ENCODE measurements at places on chromosomes 2 and 18.

GRCh38 chr2:127048969-127049897 lies 57.7 kb downstream of the BIN1 start:
- DNase-seq: no peak

DNA sequence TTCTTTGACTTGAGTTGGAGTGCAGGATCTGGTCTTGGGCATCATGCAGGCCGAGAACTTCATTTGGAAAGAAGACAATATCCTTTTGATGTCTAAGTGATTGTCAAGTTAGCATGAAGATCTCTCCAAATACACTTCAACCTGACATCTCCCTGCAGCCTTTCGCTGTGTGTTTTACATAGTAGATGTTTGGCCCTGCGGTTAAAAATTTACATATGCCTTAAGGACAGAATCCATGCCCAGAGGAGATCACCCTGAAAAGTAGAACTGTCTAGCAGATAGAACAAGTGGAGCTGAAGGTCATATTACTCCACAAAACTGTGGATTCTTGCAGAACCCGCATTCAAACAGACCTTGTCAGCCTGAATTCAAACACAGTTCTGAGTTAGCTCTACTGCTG lies 409.9 kb downstream of the LPIN1 start:
- no peak for DNase-seq

DNA sequence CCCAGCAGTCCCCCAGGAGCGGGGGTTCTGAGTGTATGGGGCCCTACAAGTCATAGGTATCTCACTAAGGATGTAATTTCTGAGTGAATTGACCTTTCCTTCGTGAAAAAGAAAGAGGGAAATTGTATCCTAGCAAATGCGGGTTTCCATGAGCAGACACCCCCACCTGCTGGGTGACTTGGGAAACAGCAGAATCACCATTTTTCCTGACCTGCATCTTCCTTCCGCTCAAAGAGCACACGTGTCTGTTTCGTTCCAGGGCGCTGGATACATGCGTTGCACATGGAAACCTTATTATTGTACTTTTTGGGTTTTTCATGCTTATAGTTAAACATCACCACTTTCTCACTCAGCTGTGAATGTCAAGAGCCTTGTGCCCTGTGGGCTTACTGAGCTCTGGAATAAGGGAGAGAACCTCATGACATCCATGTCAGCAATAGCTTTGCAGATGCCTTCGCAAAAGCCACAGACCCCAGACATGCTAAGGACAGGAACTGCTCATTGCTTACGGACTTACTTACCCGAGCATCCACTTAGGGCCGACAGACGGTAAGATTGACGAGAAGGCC lies 132.8 kb downstream of the TPO start:
- DNase-seq: peak; percentile 23

- DNase-seq: no peak
Observed at GRCh38 chr2:133982256-133982655, 271.6 kb upstream of the MGAT5 start.

GRCh38 chr18:23245461-23245860 lies 110.2 kb downstream of the CABLES1 start:
- DNase-seq: no peak

GRCh38 chr2:200451511-200451910 lies 58.4 kb downstream of the KCTD18 start:
- no peak for DNase-seq

GRCh38 chr2:174338671-174339560 lies 4.2 kb downstream of the SP9 start:
- no peak for DNase-seq

DNA sequence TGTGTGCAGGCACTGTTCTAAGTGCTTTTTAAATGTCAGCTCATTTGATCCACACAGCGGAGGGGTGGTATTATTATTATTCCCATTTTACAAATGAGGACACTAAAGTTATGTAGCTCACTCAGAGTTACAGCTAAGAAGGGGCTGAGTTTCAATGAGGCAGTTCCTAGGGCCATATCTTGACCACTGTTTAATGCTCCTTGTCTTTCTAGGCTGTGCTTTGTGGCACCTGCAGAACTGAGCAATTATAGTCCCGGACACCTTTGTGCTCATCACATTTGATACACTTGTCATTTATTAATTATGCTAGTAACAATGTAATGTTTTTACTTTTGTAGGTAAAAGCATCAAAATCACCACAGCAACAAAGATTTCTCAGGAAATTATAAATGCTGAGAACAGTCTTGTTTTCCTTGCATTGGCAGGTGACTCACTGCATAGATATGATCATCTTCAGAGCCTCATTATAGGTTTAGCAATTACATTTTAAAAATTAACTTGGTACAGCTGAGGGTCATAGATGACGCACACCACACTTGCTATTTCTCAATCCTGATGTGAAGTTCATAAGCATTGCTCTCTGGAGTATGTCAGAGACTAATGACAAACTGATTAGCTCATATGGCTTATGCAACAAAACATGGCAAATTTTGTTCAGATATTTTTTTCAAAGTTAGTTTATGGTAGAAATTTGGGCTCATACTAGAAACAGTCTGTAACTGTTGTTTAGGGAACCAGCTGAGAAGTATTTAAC lies 366.8 kb downstream of the TGIF1 start:
- DNase-seq: no peak

- no peak for DNase-seq
Observed at GRCh38 chr2:58046335-58046584, 346 bp upstream of the VRK2 start.

- no peak for DNase-seq
Observed at GRCh38 chr18:41324934-41325333, 630.1 kb upstream of the PIK3C3 start.

DNA sequence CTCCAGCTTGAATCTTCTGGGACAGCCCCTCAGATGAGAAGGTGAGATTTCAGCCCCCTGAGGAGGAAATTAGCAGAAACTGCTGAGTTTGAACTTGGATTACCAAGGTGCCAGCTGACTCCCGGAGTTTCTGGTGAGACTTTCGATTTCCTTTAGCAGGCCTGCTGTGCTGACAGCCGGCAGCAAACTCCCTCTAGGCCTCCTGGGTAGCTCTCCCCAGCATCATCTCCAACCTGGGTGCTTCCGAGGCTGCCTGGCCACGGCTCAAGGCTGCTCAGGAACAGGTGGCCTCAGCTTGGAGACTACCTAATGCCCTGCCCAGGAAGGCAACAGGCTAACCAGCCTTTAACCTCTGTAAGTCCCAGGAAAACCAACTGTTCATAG lies 16.5 kb downstream of the SDC1 start:
- DNase-seq: no peak

- no peak for DNase-seq
Observed at GRCh38 chr2:67945940-67946339, 116.9 kb downstream of the C1D start.

DNA sequence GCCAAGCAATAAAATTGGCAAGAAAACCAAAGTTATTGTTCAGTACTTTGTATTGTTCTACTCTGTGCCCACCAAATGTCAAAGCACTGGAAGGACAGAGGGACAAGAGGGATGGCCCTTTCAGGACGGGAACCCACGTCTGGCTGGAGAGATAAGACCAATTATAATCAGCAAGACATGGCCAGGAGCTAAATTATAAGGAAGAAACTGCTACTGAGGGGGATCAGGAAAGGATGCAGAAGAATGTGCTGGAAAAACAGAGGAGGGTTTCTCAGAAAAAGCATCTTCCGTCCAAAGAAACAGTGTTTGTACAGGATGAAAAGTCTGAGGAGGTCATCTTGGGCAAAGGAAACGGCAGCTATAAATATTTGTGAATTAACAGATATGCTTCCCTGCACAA lies 46.4 kb upstream of the NARS1 start:
- DNase-seq: no peak

- DNase-seq: no peak
Observed at GRCh38 chr18:75063196-75063595, 145.7 kb downstream of the PTGR3 start.

GRCh38 chr18:31595121-31595771 lies 3.6 kb downstream of the TTR start:
- DNase-seq: no peak

DNA sequence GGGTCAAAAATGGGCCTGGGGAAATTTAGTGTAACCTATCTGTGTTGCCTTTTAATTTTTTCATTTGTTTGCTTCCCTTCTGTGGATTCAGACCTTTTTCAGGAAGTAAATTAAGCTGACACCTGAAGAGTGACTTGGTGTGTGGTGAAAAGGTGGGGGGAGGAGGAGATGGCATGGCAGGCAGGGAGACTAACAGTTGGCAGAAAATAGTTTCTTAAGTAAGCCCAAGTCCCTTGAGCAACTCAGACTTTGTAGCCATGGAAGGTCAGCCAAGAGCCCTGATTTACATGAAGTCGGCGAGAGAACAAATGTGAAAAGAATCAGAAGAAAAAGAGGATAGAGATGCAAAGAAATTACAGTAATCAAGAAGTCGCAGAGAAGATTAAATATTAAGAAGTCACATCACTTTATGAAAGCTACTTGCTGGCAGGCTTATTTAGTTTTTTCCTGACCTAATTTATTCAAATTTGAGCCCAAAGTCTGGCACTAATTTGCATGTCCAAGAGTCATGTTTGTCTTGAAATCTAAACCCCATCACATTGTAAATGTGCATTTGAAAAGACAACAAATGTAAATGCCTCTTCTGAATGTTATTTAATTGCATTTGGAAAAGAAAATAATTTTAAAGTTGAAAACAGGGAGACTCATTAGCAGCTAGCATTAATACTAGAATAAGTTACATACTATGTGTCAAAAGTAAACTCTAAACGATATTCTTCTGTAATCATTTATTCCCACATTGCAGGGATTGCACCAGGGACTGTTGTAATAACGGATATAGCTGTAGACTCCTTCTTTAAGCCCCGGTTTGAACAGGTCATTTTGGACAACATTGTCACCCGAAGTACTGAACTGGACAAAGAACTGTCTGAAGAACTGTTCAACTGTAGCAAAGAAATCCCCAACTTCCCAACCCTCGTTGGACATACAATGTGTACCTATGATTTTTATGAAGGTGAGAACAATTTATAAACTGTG lies 19.3 kb downstream of the UPP2 start:
- no peak for DNase-seq

DNA sequence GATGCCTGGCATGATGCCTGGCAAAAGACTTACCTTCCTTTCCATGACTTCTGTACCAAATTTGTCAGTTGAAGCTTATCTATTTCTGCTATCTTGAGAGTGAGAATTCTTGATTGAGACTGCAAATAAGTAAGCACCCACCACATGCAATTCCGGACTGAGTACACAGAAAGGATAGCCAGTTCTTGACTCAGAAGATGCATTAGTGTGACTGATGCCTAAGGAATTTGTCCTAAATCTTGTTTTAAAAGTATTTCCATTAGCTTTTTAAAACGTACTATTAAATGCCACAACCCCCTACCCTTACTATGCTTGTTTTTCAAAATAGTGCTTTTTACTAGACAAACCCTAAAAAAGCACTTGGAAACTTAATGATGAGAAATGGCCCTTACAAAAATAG lies 545 bp downstream of the MPP4 start:
- no peak for DNase-seq

DNA sequence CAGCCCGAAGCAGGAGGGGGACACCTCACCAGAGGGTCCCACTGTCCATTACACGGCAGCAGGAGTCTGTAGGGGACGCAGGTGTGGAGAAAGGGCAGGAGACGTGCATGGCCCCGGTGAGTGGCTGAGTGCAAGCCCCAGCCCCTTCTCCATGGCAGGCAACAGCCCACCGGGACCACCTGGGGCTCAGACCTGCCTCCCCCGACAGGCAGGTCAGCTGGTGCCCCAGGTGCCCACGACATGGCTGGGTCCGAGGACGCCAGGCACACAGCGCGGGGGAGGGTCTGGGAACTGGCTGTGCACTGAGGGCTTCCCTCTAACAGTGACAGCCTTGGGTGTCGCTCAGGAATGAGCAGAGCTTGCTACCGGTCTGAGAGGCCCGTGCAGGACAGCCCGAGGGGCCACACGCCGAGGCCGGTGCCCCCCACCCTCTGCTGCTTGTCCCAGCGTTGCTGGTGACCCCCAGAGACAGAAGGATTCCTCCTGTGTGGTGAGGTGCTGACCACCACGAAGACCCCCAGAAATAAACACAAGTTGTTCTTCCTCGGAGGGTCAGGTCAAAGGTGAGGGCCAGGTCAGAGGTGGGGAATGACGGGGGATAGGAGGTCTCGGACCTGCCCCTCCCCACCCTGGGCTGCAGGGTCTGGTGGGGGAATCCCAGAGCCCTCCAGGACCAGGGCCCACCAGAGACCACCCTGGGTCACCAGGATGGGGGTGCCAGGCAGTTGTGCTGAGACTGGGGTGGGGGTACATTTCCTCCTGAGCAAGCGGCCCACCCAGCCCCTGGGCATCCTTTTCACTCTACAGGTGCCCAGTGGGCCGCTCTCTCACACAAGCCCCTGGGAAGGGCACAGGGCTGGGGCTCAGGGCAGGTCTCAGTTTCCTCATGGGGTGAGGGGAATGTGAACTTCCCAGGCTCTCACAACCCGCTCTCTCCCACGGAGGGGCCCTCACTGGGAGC lies 50.6 kb downstream of the SLC66A2 start:
- no peak for DNase-seq

- DNase-seq: no peak
Observed at GRCh38 chr2:222859786-222860612, 837 bp upstream of the ACSL3 start.

DNA sequence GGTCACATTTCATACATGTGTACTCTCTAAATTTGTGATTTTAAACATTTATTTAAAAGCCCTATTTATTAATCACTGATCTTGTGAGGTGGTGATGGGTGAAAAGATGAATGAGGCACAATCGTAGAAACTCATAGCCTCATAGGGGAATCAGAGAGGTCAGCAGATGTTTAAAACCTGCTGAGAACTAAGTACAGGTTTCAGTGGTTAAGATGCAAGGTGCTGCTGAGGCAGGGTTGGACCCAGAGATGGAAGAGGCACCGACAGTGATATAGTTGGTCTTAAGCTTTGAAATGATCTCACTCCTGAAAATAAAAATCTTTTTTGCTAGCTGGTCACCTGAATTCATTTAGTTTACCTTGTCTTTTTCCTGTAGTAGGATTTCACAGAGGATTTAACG lies 49.6 kb downstream of the LINC00305 start:
- DNase-seq: no peak

GRCh38 chr2:175366815-175367214 lies 185.3 kb upstream of the ATP5MC3 start:
- DNase-seq: peak; percentile 41

GRCh38 chr2:240329778-240330177 lies 105.7 kb upstream of the GPC1 start:
- no peak for DNase-seq

GRCh38 chr18:74333091-74333490 lies 17.5 kb downstream of the C18orf63 start:
- DNase-seq: no peak

DNA sequence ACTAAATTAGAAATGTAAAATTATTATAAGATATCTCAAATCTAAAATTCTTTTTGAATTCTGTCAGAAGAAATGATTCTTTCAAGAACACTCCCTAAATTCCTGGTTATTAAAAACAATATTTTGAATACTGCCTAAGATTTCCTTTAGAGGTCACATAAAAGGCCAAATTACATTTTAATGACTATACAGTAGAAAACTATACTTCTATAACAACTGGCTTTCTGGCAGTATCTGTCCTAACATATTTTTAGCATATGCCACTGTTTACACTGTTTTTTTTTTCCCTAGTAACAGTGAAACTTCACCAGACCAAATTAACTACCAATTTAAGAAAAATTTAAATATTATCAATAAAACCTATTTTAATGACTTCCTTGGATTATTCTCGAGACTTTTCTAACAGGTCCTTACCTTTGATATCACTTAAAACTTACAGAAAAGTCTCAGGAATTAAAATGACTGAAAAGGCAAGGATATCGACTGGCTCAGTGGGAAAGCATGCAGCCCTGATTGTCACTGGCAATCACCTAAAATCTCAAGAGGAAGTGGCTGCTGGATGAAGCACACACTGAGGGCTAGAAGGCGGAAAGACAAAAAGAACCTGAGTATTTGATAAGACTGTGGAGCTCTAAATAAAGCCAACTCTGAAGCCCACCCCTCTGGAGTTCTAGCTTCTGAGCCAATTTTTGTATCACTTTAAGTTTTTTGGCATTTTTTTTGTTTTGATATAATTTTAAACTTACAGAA lies 59.6 kb downstream of the SPIRE1 start:
- DNase-seq: no peak
